ENCODE measurements at places on chromosomes 6 and 20.

GRCh38 chr6:53811082-53811481, 16.3 kb downstream of the LRRC1 start:
- DNase-seq, result no peak

- no peak for DNase-seq
These were observed 51.6 kb upstream of the PMEPA1 start for GRCh38 chr20:57761413-57761734.

GRCh38 chr6:90397047-90397446, 100.4 kb upstream of the BACH2 start:
- DNase-seq, result no peak

GRCh38 chr20:833121-833449, 430 bp upstream of the FAM110A start:
- no peak for DNase-seq

DNA sequence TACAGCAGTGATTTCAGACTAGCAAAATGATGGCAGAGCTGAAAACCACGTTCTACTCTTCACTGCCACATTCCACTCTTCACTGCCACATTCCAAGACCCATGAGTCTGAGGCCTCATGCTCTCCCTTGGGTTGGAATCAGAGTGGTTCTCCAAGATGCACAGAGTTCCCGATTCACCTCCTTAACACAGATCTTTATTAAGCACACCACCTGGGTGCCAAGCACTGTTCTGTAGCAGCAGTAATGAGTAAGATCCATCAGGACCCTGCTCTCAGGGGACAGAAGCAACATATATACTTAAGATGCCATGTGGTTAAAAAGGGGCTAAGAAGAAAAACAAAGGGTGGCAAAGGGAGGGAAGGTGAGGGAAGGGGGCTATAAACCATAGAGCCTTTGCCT, 26.9 kb downstream of the TSHZ2 start:
- DNase-seq, result no peak

- DNase-seq, result no peak
These were observed 6.1 kb upstream of the DLL1 start for GRCh38 chr6:170296746-170297575.

GRCh38 chr6:87029711-87030314, 65.1 kb downstream of the CGA start:
- DNase-seq, result peak; percentile 27

Measured in skeletal muscle cell (primary cell).